ENCODE measurements at places on chromosomes 4 and X.
A peak's percentile ranks its signal among the peaks of the same experiment; 100 is the strongest.

GRCh38 chr4:152981278-152981677 lies 45.2 kb downstream of the FHDC1 start:
- H3K4me3 ChIP-seq: no peak overlapping the region
- H3K27me3 ChIP-seq: no peaks in the 10 kb centered on the region
- H3K4me1 ChIP-seq: no peaks in the 10 kb centered on the region
- no peak overlapping the region for H3K27ac ChIP-seq

GRCh38 chrX:37599729-37600128 lies 28.3 kb downstream of the LANCL3 start:
- no peak for DNase-seq
- H3K27ac ChIP-seq: no peak overlapping the region
- H3K4me3 ChIP-seq: no peak overlapping the region
- no peaks in the 10 kb centered on the region for H3K36me3 ChIP-seq
- no peaks in the 10 kb centered on the region for H3K4me1 ChIP-seq

DNA sequence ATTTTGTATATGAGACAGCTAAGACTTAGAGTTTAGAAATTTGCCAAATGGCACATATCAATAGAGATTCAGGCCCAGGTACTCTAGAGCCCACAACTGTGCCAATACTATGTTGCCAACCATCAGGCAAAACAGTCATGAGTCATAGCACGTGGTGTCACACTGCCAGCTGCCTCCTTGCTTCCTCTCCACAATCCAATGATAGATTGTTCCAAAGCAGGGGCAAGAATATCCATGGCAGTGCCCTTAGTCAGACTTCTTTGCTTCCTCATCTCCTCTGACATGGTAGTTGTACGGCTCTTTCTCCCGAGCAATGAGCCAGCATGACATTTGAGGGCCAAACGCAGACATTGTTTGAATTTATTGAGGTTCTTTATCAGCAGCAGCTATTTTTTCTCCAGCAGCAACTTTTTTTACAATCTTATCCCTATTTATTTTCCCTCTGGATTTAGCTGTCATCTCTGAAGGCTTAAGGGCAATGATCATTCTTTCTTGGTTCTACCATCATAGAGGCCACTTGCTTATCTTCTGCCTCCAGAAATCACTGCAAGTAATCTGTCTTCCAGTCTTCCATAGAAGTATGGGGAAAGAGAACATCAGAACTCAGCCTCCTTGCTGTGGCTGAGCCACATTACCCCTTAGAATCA lies 169.7 kb downstream of the COL4A6 start:
- H3K27ac ChIP-seq: no peak overlapping the region
- H3K4me3 ChIP-seq: no peak overlapping the region
- DNase-seq: no peak
- H3K36me3 ChIP-seq: no peaks in the 10 kb centered on the region

DNA sequence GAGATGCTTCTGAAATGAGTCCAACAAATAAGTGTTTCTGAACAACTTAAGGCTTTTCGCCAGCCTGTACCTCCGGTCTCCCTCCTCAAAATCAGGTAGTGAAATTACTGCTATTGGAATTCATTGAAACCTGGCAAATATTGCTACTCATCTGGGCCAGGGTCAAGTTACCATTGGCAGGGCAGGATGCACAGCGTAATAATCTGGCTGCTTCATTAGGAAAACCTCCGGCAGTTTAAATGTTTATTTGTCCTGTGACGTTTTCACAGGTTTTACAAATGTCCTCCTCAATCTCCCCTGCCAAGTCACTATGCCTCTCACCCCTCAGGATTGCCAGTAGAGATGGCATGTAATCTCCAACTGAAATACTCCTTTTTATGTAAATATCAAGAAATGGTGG lies 92.6 kb upstream of the KDR start:
- H3K27me3 ChIP-seq: no peaks in the 10 kb centered on the region
- DNase-seq: no peak
- 0 out of 2 replicates have a peak, but pooled peaks cover 9% of the 10 kb centered on the region for H3K4me1 ChIP-seq
- H3K4me3 ChIP-seq: no peak overlapping the region

DNA sequence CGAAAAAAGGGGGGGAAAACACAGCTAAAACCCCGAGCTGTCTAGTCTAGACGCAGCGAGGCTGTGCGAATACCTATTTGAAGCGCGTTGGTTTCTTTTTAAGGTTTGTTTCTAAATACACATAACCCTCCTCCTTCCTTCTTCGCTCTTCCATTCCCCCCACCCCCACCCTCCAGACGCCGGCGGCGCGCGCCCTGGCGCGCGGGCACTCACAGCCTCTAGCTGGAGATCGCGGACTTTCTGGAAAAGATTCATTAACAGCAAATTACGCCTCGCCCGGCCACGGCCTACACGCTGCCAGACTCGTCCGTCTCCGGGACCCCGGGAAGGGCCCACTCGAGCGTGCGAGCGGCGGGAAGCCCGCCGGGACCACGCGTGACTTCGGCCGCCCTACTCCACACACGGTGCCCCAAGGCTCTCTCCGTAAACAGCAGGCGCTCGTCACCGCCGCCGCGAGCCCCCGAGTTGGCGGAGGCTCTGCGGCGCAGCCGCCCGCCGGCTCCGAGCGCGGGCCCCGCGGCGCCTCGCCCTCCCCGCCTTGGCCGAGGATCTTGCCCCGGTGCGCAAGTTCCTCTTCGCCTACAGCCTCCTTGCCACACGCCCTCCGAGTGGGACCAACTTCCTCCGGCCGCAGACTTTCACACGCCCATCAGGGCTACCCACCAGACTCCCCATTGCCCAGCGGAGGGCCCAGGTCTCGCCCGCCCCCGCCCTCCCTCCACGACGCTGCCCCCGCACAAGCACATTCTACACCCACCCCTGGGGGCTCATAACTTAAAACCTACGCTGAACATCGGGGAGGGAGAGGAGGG lies 2.0 kb downstream of the BCOR start:
- H3K27ac ChIP-seq: no peak overlapping the region
- H3K4me3 ChIP-seq: peak overlapping the region; percentile 55
- peaks cover 14% of the 10 kb centered on the region for H3K4me1 ChIP-seq
- no peaks in the 10 kb centered on the region for H3K36me3 ChIP-seq

GRCh38 chr4:102787944-102788343 lies 27.2 kb upstream of the MANBA start:
- no peaks in the 10 kb centered on the region for H3K27me3 ChIP-seq
- no peak overlapping the region for H3K4me3 ChIP-seq
- no peak overlapping the region for H3K27ac ChIP-seq
- 0 out of 2 replicates have a peak, but pooled peaks cover 4% of the 10 kb centered on the region for H3K4me1 ChIP-seq
- H3K36me3 ChIP-seq: no peaks in the 10 kb centered on the region
